Bone marrow (tissue), 2 donors: ENCODE measurements at places on chromosomes 11 and 22.

GRCh38 chr11:117884994-117885393 is 8.5 kb upstream of the FXYD6 start:
- DNase-seq, result no peak

- no peak for DNase-seq
Observed at GRCh38 chr11:304915-305843, 2.4 kb upstream of the IFITM2 start.

- DNase-seq, result no peak
Observed at GRCh38 chr11:124801014-124801413, 808 bp upstream of the MSANTD2 start.

DNA sequence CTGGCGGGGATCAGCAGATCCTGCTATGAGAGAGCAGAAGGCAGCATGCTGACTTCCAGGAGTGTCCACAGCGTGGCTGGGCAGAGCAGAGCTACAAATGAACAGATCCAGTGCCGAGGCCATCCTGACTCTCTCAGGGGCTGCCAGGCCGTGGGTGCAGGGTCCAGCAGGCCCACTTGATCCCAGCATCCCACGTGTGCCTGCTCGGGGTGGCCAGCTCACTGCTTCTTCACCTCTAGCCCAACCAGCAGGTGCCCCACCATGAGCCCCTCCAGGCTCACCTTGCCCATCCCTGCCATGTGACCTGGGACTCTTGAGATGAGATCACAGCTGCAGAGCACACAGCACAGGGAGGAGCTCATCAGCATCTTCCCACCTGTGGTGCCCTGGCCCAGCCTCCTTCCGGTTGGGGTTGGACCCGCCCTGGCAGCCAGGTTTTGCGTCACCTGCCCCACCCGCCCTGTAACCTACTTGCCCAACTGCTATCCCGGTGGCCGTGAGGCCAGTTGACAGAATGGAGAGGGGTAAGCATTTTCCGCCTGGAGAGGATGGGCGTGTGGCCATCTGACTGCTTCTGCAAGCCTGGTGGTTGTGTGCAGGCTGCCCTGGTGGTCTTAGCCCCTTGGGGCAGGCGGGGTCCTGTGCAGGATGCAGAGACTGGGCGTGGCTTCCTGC is 11.0 kb downstream of the TANGO2 start:
- no peak for DNase-seq

GRCh38 chr11:11252403-11252802 is 100.6 kb downstream of the CSNK2A3 start:
- DNase-seq, result no peak

GRCh38 chr11:113401718-113402117 is 14.1 kb downstream of the ANKK1 start:
- DNase-seq, result no peak

GRCh38 chr11:93579187-93579751 is 36.1 kb upstream of the SMCO4 start:
- no peak for DNase-seq

GRCh38 chr22:43490311-43490710 is 78.5 kb downstream of the MPPED1 start:
- no peak for DNase-seq

- no peak for DNase-seq
Observed at GRCh38 chr11:90788961-90789360, 566.1 kb upstream of the CHORDC1 start.

DNA sequence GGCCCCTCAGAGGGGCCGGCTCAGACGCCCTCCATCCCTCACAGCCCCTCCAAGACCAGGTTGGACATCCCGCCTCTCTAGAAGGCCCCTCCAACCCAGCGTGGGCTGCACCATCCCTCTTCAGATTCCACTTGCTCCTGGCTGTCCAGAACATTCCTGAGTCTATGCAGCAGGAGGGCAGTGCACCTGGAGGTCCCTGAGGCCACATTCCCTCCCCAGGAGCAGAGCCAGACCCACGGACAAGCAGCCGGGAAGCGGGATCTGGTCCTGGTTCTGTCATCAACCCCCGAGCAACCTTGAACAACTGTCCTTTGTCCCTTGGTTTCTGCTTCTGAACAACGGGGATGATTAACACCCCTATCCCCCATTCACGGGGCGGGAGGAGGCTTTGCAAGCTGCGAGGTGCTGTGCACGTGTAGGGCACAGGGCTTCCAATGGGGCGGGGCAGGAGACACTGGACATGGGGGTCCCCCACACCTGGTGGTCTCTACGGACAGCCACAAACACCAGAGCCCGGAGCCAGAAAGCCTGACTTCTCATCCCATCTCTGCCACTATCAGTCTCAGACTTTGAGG is 13.2 kb upstream of the PDGFB start:
- no peak for DNase-seq

- peak; percentile 49 for DNase-seq
Observed at GRCh38 chr11:3905080-3905953, 49.9 kb downstream of the STIM1 start.

DNA sequence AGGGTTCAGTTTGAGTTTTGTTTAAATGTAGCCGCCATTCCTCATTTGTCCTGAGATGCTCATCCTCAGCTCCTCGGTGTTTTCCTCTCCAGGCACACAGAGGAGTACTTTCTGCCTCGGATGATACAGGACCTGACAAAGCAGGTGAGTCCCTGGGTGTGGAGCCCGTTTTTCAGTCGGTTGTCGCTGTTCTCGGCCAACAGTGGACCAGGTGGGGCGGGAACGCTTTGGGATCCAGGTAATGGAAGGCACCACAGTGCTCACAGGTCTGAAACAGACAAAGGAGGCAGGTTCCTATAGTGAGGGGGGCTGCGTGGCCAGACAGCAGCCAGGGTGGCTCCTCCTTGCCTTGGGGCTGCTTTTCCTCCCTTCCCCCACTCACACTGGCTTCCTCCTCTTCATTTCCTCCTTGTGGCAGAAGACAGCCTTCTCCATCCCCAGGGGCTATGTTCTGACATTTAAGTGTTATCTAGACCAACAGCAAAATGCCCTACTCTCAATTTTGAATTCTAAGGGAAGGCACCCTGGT is 19.4 kb downstream of the NADSYN1 start:
- no peak for DNase-seq

GRCh38 chr22:37226087-37226486 is 13.8 kb upstream of the SSTR3 start:
- no peak for DNase-seq

- no peak for DNase-seq
Observed at GRCh38 chr11:47551086-47551485, 1.8 kb downstream of the CELF1 start.

- no peak for DNase-seq
Observed at GRCh38 chr11:126277780-126278179, 5.1 kb upstream of the TIRAP start.

GRCh38 chr11:13304655-13305335 is 27.2 kb downstream of the BMAL1 start:
- no peak for DNase-seq

DNA sequence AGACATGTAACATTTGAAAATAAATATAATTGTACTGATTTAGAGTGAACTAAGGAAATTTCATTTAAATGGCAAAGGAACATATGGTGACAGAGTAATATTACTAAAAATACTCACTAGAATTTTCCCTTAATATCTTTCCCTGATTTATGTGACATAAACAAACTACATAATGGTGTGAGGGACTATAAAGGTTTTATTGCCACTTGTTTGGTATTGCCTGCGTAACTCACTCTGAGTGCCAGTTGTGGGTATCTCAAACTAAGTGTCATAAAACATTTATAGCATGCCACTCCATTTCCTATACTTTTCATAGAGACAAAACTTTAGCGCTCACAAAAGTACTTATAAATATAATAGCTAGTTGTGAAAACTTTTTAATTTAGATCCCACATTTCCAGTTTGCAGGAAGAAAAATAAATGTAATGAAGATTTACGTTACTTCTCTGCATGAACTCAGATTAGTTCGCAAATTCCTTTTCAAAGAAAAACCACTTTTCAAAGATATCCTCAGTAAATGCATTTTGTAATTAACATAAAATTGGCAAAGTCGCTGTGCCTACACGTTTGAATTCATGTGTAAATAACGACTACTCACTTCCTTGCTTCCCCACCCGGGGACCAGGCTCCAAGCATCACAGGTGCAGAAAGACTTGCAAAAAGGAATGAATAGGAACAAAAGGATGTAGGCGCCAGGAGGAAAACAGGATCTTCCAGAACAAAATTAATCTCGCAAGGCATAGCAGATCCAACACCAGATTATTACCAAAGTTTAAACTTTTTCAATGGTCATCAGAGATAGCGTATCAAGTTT is 1.6 kb upstream of the QSER1 start:
- no peak for DNase-seq

DNA sequence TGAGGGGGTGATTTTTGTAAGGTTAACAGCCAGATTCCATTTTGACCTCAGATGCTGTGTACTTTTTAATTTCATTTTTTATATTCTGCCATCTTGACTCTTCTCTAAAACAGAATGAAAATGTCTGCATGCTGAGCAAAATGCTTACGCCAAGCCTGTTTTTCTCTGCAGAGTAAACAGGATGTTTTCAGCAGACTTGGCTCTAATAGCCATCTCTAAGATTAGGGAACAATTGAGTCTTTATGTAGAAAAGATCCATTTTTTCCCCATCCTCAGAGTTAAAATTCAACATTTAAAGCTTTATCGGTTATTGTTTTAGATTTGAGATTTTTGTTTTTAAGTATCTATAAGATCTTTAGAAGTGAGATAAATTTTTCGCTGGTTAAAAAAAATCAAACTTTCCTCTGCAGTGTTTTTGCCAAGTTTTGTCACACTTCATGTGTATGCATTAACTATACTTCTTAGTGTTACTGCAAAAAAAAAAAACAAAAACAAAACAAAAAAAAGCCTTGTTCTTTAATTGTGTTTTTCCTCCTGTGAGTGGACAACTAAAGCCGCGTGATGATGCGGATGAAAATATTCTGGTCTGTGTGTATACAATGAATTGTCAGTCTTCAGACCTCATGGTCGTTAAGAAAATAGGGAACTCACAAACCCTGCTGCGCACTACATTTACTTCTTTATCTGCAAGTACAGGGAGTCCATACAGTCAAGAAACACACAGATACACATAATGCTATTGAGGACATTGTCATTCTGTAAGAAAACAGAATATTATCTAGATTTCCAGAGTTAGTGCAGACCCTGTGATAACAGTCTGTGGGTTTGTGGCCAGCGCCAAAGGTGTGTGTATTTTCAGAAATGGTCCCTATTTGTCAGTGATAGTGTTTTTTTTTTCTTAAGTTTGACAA is 17.5 kb upstream of the ADSL start:
- DNase-seq, result no peak

- no peak for DNase-seq
Observed at GRCh38 chr11:47881145-47881544, 33.0 kb upstream of the NUP160 start.

DNA sequence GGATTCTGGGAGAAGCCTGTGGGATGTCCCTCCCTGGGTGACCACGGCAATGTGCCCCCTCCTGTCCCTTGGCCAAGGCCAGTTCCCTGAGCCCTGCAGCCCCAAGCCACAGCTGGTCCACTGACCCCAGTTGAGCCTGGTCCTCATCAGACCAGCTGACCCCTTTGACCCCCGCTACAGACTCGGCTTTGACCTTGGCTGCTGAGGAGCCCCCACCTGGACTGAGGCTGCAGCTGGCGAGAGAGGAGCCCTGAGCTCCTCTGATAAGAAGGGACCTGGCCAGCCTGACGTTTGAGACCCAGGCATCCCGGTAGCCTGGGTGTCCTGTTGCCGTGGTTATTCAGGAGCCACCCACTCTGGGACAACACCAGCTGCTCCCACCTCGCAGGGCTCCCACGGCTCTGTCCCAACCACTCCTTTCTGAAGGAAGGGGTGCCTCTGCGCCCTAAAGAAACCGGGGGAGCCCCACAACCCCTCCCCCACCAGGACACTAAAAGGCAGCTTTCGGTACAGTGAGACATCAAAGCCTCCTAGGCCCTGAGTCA is 3.0 kb downstream of the ASCL2 start:
- no peak for DNase-seq
